Fibroblast of lung (primary cell): ENCODE measurements at places on chromosomes 12 and 14.
A peak's percentile ranks its signal among the peaks of the same experiment; 100 is the strongest.

DNA sequence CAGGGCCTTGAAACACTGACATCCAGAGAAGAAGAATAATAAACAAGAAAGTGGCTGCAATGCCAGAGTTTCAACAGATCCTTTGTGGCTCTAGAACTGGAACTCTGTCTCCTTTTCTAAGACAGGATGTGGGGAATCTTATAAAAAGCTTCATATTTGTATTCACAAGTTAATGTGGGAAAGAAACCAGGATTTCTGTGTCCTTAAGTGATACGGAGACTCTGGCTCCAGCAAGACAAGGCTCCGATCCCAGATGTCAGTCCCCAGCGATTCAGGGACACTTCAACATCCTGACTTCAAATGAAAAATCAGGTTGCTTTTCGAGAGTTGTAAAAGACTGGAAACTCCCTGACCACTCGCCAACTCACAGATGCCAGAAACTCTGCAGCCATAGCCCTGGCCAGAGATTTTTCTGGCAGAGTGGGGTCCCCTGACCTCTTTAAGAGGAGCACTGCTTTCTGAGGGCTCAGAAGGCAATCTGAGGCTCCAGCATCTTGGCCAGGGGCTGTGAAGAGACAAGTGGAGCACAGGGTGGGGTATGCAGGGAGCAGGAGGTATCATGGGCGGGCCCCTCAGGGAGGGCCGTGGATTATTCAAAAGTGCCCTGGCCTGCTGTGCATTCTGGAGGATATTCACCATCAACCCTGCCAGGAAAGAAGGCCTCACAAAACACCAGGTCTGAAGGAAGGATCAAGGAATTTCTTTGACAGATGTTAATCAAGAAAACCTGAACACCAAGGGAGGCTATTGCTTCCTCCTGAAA lies 53.3 kb downstream of the TMX1 start:
- peak; percentile 69 for DNase-seq

GRCh38 chr14:96584199-96584906 lies 82.2 kb downstream of the PAPOLA start:
- no peak for DNase-seq

DNA sequence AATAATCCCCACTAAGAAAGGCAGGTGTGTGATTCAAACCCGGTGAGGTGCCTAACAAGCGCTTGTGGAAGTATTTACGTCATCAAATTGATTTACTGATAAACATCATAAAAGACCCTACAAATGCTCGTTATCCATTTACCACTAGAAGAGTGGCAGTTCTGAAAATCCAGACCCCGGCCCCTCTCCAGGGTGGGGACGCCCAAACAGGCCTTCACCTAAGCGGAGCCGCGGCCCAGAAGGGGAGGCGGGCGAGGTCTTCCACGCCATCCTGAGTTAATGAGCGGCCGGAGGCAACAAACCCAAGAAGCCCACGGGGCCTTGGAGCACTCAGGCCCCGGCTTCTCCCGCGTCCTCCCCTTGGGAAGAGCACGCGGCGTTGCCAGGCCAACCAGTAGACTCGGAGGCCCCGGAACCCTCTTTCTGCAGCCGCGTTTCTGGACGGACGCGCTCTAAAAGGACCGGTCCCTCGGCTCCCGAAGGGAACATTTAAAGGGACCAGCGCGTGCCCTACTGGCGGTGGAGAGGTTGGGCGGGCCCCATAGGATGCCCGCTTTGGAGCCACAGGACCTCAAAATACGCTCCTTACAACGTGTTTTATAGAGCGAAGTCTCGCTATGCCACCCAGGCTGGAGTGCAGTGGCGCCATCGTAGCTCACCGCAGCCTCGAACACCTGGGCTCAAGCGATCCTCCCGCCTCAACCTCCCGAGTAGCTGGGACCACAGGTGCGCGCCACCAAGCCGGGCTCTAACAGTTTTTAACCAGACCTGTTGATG lies 3.5 kb downstream of the PTPN21 start:
- peak; percentile 82 for DNase-seq

DNA sequence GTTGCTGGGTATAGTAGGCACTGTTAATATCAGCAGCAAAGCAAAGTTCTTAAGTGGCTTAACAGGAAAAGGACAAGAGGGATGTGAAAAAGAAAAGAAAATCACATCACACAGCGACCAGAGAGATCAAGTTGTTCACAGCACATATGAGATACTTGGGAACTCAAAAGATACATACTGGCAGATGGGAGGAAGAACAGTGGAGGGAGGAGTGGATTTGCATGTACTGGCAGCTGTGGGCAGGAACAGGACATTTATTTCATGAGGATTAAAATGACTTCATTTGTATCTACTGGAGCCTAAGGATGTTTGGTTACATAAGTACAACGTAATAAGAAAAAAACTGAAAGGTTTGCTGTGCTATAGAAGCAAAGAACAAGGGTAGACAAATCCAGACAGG lies 136.5 kb upstream of the IFNG-AS1 start:
- no peak for DNase-seq

GRCh38 chr12:26940516-26941214 lies 2.4 kb downstream of the FGFR1OP2 start:
- peak; percentile 8 for DNase-seq

GRCh38 chr14:88998027-88998426 lies 173.6 kb downstream of the TTC8 start:
- no peak for DNase-seq

DNA sequence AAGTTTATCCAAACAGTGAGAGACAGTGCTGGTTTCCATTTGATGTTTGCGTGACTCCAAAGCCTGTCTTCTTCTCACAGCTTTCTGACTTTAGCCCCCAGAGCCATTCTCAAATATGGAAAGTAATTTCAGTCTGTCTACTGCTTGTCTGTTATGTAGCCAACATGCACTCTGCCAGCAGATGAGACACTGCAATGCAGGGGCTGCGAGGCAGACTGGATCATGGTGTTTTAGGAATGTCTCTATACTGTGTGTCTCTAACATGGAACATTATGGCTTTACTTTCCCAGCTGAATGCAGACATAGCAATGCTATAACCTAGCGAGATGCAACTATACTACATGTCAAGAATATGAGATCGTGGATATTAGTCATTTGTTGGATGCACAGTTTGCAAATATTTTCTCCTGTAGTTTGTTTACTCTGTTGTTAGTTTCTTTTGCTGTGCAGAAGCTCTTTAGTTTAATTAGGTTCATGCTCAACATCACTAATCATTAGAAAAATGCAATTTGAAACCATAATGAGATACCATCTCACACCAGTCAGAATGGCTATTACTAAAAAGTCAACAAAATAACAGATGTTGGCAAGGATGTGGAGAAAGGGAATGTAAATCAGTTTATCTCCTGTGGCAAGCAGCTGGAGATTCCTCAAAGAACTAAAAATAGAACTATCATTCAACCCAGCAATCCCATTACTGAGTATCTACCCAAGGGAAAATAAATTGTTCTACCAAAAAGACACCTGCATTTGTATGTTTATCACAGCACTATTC lies 235.8 kb upstream of the TMTC1 start:
- peak; percentile 61 for DNase-seq
